ENCODE measurements at places on chromosomes 7 and 10.

DNA sequence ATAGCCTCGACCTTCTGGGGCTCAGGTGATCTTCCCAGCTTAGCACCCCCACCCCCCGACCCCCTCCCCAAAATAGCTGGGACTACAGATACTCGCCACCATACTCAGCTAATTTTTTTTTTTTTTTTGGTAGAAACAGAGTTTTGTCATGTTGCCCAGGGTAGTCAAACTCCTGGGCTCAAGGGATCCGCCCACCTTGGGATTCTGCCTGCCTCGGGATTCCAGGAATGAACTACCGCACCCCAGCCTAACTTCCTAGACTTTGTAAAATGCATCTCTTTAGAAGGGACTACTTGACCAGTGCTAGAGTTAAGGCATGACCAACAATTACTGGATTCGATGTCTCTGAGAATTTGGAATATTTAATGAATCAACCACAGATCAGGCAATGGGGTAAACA lies 85.9 kb downstream of the MDFIC start:
- no peak for DNase-seq

DNA sequence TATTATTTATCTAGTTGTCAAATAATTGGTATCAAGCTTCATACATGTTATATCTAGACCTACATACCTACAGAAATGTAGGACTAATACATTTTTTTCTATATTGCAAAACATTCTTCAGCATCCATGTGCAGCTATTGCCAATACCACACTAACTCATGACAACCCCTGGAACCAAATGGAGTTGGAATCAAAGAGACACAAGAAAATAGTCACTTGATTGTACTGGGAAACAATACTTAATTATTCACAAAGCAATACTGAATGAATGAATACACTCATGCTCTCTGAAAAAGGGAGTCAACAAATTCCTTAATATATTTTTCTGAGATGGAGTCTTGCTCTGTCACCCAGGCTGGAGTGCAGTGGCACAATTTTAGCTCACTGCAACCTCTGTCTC lies 10.4 kb upstream of the CFAP43 start:
- no peak for DNase-seq

- no peak for DNase-seq
Observed at GRCh38 chr10:104388830-104389229, 35.2 kb downstream of the CFAP58 start.

DNA sequence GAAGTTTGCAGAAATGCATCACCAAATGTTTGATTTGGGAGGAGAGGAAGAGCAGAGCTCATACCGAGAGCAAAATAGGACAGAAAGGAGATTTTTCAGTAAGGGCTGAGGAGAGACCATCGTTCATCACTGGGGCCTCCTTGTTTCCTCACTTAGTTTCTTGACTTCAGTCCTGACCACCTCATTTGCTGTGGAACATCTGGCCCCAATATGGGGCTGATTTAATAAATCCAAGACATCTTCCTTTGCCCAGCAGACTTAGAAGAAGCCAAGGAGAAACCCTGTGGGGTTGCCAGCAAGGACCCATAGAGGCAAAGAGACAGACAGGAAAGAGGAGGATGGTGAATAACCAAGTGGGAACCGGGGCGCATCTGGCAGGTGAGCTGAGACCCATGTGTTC lies 60.4 kb downstream of the CHST3 start:
- DNase-seq = no peak

All from adrenal gland (tissue), 19 donors.